Stimulated activated CD4-positive, alpha-beta T cell treated with anti-CD3 and anti-CD28 coated beads, Interleukin-1b, Interleukin-23, amount 100 ng/mL, for 1 hour (primary cell): ENCODE measurements at places on chromosomes 5 and 9.
A peak's percentile ranks its signal among the peaks of the same experiment; 100 is the strongest.

- DNase-seq, result no peak
These were observed 79.5 kb downstream of the PRRT1B start for GRCh38 chr9:131624636-131625507.

GRCh38 chr5:159198063-159199036 is 11.0 kb downstream of the RNF145 start:
- DNase-seq, result no peak

- DNase-seq, result no peak
These were observed 701 bp upstream of the ZNF462 start for GRCh38 chr9:106862110-106862820.

DNA sequence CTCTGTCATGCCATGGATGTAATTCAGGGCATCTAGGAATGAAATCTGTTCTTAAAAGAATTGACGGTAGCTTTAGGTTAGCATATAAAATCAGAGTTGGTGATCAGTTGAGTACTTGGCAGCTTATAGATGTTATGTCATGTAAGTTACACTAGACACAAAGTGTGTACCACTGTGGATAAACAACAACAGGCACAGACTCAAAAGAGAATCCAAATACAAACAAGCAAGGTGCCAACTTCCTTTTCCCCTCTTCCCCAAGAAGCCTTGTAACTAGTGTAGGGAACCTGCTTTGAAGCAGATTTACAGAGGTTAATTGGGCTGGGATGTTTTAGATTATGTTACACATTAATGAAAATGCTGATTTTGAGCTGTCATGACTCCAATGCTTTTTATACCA is 167.2 kb downstream of the PBX3 start:
- DNase-seq, result no peak

DNA sequence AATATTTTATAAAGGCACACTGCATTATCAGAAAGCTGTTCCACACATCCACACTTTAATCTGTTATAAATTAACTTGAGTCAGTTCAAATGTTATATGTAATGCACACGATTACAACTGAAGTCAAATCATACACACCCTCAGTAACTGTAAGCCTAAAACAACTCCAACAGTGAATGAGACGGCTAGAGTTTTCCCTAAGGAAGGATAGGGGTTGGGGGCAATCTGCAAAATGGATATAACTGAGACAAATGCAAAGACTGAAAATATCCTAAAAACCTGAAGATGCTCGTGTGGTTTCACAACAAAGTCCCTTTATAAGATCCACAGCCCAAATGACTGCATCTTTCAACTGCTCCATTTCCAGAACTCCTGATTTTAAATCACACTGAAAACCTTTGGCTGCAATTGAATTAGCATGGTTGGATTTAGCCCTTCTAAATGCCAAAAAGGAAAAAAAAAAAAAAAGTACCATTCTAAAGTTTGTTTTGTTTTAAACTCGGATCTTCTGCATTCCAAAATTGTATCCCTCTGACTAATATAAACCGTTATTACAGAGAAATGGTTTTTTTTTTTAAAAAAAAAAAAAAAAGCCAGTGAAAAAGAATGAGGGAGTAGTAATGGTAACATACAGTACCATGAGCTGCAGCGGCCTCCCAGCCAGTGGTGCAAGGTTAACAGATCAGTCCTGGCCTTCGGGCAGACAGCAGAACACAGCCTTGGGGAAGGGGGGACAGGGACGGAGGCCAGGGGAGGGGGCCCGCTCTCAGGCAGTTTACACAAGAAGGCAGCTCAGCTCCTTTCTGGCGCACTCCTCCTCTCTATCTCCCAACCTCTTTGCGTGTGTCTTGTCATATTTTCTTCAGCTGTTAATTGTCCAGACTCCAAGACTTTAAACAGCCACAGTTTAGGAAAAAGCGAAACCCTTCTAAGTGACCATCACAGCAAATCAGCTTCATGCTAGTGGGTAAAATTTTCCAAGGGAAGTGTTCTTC is 166.1 kb downstream of the BNC2 start:
- DNase-seq, result no peak

DNA sequence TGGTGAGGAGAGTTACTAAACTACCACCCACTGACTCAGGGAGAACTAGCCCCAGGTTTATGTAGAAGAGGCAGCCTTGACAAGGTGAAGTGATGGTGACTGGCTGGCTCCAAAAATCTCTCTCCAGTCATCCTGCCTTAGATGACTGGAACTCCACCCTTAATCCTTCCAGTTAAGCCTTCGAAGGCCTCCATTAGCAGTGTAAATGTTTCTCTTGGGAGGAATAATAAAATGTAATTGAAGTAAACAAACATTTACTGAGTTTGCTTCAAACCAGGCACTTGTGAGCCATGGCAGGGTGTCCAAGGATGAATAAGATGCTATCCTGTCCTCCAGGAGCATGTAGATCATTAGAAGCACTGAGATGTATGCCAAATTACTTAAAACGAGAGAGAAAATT is 35.5 kb downstream of the ASTN2 start:
- no peak for DNase-seq

GRCh38 chr5:143251946-143252345 is 151.5 kb downstream of the NR3C1 start:
- no peak for DNase-seq

GRCh38 chr5:163914910-163915309 is 409.5 kb downstream of the MAT2B start:
- no peak for DNase-seq

GRCh38 chr9:14349146-14349446 is 35.2 kb upstream of the NFIB start:
- DNase-seq, result no peak

DNA sequence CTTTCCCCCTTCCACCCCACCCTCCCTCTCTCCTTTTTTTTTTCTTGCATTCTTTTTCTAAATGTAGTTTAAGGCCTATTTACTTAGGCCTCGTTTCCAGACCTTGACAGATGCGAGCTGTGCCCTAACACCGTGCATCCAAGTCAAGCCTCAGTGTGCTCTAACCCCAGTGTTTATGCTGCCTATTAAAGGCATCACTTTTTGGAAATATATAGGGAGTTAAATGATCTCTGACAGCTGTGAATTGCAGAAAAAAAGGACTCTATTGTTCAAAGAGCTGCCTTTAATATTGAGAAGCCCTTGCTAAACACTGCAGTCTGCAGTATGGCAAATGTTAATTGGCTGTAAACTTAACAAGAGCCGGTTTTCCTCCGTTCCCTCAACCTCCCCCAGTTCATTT is 270.4 kb upstream of the TUT7 start:
- DNase-seq, result no peak

GRCh38 chr5:61263072-61263471 is 69.0 kb upstream of the ZSWIM6 start:
- no peak for DNase-seq

DNA sequence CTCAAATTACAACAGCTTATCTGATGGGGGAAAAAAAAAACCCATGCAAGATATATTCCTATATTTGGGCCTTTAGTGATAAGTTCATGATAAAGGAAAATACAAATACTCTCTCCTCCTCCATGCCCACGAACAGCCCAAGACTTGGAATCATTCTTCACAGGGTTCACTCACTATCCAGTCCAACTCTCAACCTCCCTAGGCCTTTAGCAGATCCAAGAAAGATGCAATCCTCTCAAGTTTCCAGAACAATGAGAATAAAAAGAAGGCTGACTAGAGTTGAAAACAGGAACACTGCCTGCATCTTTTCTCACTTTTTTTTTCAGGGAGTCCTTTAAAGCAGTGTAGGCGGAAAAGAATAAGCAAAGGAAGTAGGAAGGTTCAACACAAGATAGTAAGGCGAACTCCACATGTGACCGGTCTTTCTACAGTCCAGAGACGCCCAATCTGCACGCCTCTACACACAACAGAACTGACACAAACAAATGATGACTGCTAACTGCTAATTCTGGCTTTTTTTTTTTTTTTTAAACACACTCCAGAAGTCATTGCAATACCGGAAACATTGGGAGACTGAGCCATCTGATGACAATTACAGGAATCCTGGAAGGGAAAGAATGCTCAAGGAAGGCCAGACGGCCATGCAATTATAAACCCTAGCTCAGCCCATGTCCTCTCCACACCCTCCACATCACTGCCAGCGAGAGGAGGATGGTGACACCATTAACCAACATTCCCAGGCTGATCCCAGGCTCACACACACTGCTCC is 75.4 kb downstream of the BNC2 start:
- no peak for DNase-seq

DNA sequence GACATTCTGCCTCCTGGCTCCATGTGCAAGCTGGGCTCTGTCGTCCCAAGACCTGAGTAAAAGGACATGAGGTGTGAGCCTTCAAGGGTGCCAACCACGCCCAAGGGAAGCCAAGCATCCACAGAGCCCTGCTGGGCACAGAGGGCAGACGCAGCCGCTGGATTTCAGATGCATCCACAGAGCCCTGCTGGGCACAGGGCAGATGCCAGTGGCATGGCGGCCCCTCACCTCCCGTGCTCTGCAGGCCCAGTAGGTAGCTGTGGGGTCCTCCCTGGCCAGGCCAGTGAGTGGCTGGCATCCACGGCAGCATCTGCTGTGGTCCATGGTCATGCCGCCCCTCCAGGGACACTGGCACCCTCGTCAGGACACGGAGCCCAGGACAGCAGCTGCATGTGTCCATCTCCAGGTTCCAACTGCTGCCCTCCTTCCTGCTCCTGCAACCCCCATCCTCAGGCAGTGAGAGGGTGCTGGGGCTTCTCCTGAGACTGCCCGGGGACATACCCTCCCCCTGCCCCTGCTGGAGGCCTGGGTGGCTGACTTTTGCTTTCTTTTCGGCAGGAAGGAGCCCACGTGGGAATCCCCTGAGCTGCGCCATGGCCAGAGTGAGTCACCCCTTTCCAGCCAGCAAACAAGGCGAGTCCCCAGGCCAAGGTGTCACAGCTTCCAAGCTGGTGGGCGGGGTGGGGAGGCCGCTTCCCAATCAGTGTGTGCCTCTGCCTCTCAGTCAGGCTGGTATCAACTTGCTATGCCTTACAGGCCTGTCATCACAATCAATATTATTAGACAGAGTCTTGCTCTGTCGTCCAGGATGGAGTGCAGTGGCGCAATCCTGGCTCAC is 4.0 kb upstream of the TRAF2 start:
- peak; percentile 74 for DNase-seq

- DNase-seq, result no peak
These were observed 1187.8 kb downstream of the CDH9 start for GRCh38 chr5:25850581-25850980.

DNA sequence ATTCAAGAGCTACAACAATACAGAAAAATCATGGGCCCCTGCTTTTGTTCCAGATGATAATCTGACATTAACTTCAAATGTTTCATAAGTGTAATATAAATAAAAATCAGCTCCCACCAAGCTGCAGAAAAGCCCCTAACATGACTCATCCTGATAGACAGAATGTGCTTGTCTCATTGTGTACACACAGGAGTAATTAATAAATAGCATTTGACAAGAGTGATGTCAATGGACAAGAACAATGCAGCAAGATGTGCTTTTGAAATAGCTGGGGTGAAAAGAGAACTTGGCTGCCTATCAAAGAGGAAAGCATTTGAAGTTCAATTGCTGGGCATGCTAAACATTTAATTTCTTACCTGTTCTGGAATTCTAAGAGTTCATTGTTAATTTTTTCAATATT is 79.2 kb downstream of the DNAH5 start:
- no peak for DNase-seq

DNA sequence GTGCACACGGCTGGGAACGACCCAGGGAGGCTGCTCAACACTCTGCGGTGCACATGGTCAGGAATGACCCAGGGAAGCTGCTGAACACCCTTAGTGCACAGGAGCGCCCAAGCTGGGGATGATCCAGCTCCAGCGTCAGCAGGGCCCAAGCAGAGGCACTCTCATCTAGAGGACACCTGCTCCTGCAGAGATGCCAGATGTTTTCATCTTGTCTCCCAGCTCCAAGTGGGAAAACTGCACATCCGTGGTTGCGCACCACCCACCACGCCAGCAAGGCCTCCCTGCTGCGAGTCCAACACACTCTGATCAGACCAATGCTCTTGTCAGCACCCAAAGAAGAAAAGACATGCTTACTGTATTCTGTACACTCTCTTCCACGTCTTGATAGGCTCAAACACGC is 34.1 kb downstream of the UBE2QL1 start:
- DNase-seq, result no peak

DNA sequence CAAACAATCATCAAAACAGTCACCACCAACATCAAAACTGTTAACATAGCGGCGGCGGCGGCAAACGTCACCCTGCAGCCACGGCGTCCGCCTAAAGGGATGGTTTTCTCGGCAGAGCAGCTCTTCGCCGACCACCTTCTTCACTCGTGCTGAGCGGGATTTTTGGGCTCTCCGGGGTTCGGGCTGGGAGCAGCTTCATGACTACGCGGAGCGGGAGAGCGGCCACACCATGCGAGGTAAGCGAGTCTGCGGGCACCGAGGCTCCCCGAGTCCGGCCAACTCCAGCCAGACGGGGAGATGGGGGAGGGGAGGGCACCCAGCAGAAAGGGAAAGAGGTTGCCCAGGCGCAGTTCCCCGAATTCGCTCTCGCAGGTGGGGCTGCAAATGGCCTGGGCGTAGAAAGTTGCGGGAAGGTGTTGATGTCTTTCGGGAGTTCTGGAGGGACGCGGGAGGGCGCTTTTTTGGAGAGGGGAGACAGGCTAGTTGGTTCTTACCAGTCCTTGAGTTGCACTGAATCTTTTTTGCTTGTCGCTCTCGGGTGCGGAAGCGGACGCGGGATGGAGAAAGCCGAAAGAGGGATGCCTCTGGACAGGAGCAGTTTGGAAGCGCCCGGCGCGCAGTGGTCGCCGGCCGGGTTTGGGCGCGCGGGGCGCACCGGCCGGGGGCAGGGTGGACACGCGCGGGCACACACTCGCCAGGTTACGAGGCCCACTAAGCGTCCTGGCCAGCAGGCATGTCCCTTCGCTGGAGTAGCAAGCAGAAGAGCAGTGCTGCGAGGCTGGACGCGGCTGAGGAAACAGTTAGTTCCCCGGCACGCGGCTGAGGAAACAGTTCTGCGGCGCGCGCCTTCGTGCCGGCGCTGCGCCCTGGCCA is 849 bp downstream of the RORB start:
- no peak for DNase-seq
